A673 (cell line): ENCODE measurements at places on chromosomes 1 and 21.

DNA sequence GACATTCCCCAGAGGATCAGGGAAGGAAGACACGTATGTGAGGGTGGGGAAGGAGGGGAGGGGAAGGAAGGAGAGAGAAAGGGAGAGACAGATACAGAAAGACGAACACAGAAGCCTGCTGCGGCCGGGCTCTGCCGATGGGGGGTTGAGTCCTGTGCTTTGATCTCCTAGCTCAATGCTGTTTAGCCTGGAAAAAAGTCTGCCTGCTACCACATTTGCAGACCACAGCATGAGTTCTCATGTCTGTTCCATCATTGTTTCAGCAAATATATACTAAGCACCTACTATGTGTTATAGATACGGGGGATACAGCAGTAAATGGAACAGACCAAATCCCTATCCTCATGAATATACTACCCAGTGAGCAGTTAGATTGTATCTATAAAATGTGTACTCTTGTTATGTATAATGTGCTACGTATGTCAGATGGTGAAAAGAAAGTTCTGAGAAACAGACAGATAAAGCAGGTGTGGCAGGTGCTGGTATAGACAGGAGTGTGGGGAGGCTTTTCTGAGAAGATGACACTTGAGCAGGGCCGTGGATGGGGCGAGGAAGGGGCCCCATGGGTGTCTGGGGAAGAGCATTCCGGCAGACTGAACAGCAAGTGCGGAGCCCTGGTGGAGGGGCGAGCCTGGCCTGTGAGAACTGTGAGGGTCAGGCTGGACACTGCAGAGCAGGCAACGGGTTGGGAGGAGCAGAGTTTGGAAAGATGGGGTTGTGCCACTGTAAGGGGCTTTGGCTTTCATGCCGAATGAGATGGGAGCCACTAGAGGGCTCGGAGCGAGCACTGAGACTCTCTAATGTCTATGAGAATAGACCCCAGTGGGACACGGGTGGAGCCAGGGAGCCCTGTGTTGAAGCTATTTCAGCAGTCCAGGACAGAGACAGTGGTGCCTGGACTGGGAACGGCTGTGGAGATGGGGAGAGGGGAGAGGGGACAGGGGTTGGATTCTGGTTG lies 34.1 kb downstream of the KIAA1614 start:
- no peak for DNase-seq

- DNase-seq = no peak
Observed at GRCh38 chr1:240621249-240621648, 9.3 kb upstream of the GREM2 start.

DNA sequence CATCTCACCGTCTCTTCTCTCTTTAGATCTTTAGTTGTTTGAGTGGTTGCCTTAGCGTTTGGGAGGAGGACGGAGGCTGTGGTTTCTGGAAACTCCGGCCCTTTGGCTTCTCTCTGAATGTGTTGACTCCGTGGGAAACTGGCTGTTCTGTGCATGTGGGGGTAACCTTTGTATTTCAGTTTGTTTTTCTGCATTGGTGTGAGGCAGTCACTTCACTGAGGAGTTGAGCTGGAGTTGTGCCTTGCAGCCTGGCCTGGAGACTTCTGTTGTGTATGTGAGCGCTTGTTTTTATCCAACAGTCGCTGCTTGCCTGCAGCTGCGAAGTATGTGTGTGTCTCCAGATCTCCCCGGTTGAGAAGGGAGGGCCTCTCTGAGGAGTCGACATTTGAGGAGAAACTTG lies 33.6 kb downstream of the CLDN14 start:
- DNase-seq = no peak

DNA sequence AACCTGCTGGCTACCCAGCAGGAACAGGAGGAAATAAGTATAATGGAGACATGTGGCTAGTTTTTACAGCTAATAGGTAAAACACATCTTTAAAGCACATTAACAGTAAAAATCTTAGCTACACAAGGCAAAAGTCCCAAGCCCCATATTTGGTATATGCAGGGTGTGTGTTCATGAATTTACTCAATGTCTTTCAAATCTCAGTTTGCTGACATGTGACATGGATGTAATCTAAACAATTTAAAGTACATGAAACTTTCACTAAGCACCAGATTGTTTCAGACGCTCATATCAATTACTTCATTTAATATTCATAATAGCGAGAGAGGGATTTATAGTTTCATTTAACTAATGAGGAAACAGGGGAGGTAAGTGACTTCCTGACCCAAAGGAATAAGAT lies 3.9 kb downstream of the TACSTD2 start:
- no peak for DNase-seq

DNA sequence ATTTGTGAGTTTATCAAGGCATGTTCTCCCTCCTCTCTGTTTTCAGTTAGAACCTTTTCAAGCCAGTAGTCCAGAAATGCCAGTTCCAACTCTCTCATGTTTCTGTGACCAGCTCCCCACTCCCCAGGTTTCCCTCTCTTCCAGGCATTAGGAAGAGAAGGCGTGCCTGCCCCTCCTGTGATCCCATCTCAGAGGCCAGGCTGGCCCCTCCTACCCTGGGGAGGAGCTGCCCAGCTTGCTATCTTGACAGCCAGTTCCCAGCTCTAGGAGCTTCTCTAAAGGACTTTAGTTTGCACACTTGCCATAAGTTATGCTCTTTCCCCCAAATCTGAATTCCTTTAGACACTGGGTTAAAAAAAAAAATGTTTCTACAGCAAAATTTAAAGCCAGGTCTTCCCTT lies 8.9 kb downstream of the HYI start:
- no peak for DNase-seq

- no peak for DNase-seq
Observed at GRCh38 chr1:39344394-39345154, 140.1 kb downstream of the MACF1 start.

- DNase-seq = no peak
Observed at GRCh38 chr1:180158149-180159147, 3.8 kb downstream of the QSOX1 start.

DNA sequence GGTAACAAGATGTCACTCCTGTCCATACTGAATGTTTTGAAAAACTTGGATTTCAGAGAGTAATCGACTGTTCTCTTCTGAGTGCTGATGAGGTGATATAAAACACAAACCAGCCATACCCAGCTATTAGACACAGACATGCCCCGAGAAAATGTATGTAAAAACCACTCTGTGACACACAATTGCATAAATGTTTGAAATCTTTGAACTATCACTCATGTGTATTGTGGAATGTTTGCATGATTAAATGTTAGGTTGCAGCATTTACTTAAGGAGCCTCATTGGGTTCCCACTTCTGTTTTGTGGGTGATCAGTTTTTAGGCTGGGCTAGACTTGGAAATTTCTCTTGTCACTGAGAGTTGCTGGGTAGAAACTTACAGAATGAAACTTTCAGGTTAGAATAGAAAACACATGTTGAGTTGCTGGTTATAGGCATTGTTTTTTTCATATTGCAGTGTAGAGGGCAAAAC lies 270.4 kb upstream of the B3GALT2 start:
- no peak for DNase-seq

- no peak for DNase-seq
Observed at GRCh38 chr1:99647490-99647889, 1.6 kb downstream of the PALMD start.
